ENCODE measurements at places on chromosomes 4 and X.

GRCh38 chrX:21855937-21856415 is at the start of gene YY2:
Gene YY2 (plus strand): TSS chrX:21855987. CDS start chrX:21856485, 498 bp downstream.
- no peak for DNase-seq

GRCh38 chrX:96182366-96182765 is 502.3 kb upstream of the DIAPH2 start:
- no peak for DNase-seq

- DNase-seq, result no peak
These were observed 81.5 kb downstream of the FAM193A start for GRCh38 chr4:2617955-2618354.

- DNase-seq, result no peak
These were observed 52.6 kb upstream of the CITED1 start for GRCh38 chrX:72358313-72358712.

DNA sequence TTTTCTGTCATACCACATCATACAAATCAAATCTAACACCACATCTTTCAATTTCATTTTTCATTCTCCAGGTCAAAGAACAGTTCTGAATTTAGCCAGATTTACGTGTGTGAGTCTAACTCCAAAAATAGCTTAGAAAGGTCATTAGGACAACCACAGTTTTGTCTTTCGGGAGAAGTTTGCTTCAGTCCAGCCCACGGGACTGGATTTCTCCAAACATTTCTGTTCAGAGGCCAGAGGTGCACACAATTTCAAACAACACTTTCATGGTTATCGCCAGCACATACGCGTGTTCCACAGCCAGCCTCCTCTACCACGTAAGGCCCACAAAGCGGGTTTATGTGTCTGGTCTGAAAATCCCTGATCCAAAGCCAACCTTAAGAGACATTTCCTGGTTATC is 65.9 kb downstream of the VEGFC start:
- no peak for DNase-seq

GRCh38 chr4:70802928-70803580 is 36.6 kb downstream of the GRSF1 start:
- DNase-seq, result no peak

GRCh38 chrX:150482537-150483206 is 85.7 kb upstream of the MTM1 start:
- DNase-seq, result no peak

DNA sequence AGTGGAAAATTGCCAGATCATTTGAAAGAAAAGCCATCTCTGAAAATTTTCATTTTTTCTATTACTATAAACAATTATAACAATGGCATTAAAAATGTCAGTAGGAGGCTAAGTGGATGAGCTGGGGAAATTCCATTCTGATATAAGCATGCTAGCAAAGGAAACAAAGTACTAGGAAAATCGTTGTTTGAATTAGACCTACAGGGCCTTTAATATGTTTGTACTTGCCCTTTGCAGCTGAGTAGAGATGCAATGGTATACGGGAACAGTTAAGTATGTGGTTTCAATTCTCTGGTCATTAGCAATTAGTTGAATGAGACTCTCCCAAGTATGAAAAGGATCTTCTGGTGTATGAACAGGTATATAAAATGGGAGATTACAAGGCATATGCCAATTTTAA is 452.2 kb downstream of the PCDH11X start:
- no peak for DNase-seq

DNA sequence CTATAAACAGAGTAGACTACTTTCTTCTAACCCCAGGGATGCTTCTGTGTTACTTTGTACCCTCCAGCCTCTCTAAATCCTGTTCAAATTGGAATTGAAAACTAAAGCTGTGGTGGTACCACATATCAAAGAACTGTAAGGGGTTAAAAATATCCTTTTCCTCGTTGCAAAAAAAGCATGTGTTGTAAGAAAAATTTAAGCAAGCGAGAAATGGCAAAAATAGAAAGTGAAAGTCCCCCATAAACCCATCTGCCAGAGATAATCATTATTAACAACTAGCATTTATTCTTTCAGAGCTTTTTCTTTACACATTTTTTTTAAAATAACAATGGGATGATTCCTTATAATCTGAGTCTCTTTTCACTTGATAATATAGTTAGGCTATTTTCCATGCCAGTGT is 40.6 kb downstream of the TMEM164 start:
- no peak for DNase-seq
